Activated T-helper 1 cell treated with anti-CD3 and anti-CD28 coated beads, Interleukin-12 subunit alpha, Interleukin-12 subunit beta, Interleukin-2, Interleukin-4 antibody, amounts not matched to agents 30 ng/mL and 10 ng/mL and 1 ng/mL, durations not matched to agents 14 hours and 24 hours and 36 hours (primary cell): ENCODE measurements at places on chromosomes 3 and 15.

DNA sequence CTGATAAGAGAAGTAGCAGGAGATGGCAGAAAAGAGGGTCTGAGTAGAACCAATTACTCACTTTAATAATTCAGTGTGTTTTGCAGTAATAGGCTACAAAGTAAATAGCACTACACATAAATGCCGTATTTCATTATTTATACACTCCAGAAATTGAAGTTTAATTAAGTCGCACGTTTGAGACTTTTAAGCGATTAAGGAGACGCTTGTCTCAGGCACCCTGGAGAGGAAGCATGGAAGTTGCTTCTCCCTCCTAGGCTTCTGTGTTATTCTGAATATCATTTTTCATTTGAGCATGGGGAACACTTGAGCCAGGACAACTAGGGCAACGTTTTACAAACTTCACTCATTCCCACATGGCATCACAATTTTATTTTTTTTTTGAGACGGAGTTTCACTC lies 12.2 kb downstream of the GXYLT2 start:
- H3K4me1 ChIP-seq, result no peaks in the 10 kb centered on the region
- no peak for DNase-seq
- H3K27me3 ChIP-seq, result peaks cover 14% of the 10 kb centered on the region

- no peak overlapping the region for H3K4me3 ChIP-seq
- no peak for DNase-seq
- no peaks in the 10 kb centered on the region for H3K4me1 ChIP-seq
These were observed 266.4 kb downstream of the GABRG3 start for GRCh38 chr15:27237319-27237939.

DNA sequence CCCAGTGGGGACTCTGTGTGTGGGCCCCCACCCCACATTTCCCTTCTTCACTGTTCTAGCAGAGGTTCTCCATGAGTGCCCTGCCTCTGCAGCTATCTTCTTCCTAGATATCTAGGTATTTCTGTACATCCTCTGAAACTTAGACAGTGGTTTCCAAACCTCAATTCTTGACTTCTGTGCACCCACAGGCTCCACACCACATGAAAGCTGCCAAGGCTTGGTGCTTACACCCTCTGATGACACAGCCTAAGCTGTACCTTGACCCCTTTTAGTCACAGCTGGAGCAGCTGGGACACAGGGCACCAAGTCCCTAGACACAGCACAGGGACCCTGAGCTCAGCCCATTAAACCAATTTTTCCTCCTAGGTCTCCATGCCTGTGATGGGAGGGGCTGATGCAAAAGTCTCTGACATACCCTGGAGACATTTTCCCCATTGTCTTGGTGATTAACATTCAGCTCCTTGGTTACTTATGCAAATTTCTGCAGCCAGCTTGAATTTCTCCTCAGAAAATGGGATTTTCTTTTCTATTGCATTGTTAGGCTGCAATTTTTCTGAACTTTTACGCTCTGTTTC lies 304.5 kb downstream of the OTOL1 start:
- no peaks in the 10 kb centered on the region for H3K27me3 ChIP-seq
- H3K4me3 ChIP-seq, result no peak overlapping the region
- no peaks in the 10 kb centered on the region for H3K36me3 ChIP-seq
- no peaks in the 10 kb centered on the region for H3K4me1 ChIP-seq
- no peak for DNase-seq

GRCh38 chr15:56752986-56753385 lies 19.7 kb upstream of the ZNF280D start:
- peaks cover 5% of the 10 kb centered on the region for H3K36me3 ChIP-seq
- H3K4me1 ChIP-seq, result no peaks in the 10 kb centered on the region
- peaks cover 4% of the 10 kb centered on the region for H3K27me3 ChIP-seq
- H3K4me3 ChIP-seq, result no peak overlapping the region
- no peak overlapping the region for H3K27ac ChIP-seq

- peaks cover 49% of the 10 kb centered on the region for H3K4me1 ChIP-seq
- H3K36me3 ChIP-seq, result peaks cover 34% of the 10 kb centered on the region
- no peaks in the 10 kb centered on the region for H3K27me3 ChIP-seq
- peak overlapping the region; percentile 89 for H3K27ac ChIP-seq
These were observed 21.4 kb downstream of the IRAK2 start for GRCh38 chr3:10185804-10186762.

DNA sequence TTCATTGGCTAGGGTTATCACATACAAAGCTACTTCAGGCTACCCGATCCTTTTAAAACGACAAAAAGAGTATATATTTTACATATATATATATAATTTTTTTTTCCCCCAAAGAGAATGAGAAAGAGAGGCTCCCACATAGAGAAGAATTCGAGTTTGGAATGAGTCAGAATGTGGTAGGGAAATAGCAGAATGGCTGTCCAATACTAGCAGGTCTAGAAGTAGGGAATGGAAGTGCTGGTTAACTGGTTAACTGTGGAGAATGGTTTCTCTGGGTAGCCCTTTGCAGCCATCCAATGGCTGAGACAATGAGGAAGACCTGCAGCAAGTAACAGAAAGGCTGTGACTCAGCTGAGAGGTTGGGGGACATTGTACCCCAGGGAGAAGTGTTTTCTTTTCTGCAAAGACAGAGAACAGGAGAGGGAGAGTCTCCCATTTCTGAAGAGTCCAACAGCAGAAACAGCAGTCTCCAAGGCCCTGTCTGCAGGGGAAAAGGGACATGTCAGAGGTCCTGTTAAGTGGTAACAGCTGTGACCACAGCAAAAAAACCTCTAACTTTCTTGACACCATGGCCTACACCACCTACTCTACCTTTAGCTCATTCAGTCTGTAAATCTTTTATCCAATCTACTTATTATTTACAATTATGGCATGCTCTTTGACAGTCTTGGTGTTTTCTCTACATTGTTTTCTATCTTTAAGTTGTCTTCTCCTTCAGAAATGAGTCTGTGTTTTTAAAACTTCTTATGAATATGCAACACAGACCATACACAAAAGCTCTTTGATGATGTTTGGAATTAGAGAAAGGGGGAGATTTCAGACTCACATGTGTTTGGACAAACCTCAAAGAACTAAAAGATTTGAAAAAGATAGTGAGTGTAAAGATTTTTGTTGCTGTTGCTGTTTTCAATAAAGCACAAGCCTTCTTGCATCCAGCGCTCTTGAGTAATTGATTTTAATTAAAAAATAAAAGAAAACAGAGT lies 116.1 kb upstream of the SLC7A14 start:
- H3K27ac ChIP-seq, result no peak overlapping the region
- H3K4me1 ChIP-seq, result peaks cover 8% of the 10 kb centered on the region
- no peaks in the 10 kb centered on the region for H3K27me3 ChIP-seq
- no peak for DNase-seq
- no peaks in the 10 kb centered on the region for H3K36me3 ChIP-seq

GRCh38 chr3:45173776-45174175 lies 27.6 kb upstream of the CDCP1 start:
- DNase-seq, result no peak
- no peak overlapping the region for H3K4me3 ChIP-seq
- H3K36me3 ChIP-seq, result no peaks in the 10 kb centered on the region
- peaks cover 14% of the 10 kb centered on the region for H3K27me3 ChIP-seq
- no peak overlapping the region for H3K27ac ChIP-seq

DNA sequence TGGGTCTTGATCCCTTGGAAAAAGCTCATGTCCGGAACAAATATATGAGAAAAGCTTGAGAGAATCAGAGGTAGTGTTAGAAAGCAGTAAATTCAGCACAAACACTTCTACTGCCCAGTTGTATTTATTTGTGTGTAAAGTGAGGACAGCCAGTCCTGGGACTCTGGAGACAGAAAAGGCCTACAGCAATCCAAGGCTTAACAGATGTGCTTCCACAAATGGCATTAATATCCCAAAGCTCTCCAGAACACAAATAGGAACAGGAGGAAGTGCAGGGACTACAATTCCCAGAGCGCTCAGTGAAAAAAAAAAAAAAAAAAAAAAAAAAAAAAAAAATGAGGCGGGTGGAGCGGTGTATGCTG lies 390 bp upstream of the AP2M1 start:
- H3K4me3 ChIP-seq, result peak overlapping the region; percentile 95
- peak overlapping the region; percentile 85 for H3K27ac ChIP-seq
- peaks cover 33% of the 10 kb centered on the region for H3K36me3 ChIP-seq
- peaks cover 28% of the 10 kb centered on the region for H3K4me1 ChIP-seq
- no peaks in the 10 kb centered on the region for H3K27me3 ChIP-seq

- H3K4me3 ChIP-seq, result no peak overlapping the region
- no peak overlapping the region for H3K27ac ChIP-seq
- peaks cover 18% of the 10 kb centered on the region for H3K27me3 ChIP-seq
- DNase-seq, result no peak
- no peaks in the 10 kb centered on the region for H3K4me1 ChIP-seq
These were observed 9.8 kb downstream of the CSPG5 start for GRCh38 chr3:47568901-47569300.

DNA sequence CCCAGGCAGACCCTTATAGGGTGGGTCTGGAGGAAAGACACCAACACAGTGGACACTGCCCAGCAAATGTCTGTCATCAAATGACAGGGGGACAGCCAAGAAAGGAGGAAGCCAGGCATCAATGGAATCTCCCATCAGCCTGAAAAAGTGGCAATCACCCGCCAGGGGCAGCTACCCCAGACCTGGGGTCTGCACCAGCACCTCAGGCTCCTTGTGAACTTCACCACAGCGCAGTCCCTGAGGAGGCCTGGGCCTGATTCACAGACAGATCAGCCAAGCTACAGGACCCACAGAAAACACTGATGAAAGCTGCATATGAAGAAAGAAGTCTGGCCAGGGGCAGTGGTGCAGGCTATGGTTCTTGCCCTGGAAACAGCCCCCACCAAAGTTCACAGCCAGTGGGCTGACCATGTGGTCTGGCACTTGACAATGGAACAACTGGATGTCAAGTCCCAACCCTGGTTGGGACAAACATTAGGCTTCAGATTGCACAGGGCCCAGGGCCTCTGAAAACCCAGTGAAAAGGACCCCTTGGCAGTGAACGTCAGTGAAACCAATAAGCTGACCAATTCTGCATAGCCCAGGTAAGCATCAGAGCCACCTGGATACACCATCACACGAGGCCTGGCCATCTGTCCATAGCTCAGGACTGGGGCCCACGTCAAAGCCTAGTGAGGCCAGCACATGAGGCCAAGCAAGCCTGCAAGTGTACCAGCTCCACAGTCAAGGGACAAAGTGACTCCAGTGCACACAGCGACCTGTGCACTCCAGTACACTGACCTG lies 29.1 kb downstream of the ALS2CL start:
- H3K4me3 ChIP-seq, result no peak overlapping the region
- no peaks in the 10 kb centered on the region for H3K36me3 ChIP-seq
- no peaks in the 10 kb centered on the region for H3K4me1 ChIP-seq
- no peaks in the 10 kb centered on the region for H3K27me3 ChIP-seq
- DNase-seq, result no peak

DNA sequence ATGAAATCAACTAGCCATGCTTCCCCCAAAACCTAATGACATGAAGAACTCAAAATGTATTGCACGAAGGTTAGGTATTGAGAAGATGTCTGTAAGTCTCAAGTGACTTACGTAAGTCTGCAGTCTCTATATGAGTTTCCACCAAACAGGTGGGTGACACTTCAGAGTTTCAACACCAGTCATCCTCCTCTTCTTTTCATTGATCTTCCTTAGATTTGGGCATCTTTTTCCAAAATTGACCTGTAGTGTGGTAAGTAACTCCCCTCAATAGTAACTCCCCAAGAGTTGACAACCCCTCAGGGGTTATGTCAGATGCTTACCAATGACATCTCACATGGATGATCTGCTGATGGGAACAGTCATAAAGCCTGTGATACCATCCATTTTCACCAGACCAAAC lies 46.1 kb downstream of the GPR176 start:
- H3K4me3 ChIP-seq, result no peak overlapping the region
- no peak for DNase-seq
- H3K27ac ChIP-seq, result no peak overlapping the region
- H3K36me3 ChIP-seq, result no peaks in the 10 kb centered on the region

DNA sequence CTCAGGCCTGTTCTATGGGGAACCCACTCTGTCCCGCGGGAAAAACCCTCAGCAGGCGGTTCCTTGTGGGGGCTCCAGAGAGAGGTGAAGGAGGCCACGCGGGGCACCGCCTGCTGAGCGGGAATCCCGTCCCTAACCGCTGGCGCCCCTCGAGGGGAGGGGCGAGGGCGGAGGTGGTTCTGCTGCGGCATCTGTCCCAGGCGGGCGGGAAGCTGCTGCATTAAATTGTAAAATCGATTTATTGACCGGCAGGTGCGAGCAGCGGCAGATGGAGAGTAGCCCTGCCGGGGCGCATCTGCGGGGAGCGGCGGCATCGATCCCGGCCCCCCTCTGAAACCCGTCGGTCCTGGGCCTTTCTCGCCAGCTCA lies 3.7 kb upstream of the DLL4 start:
- DNase-seq, result no peak
- peaks cover 50% of the 10 kb centered on the region for H3K27me3 ChIP-seq
- H3K36me3 ChIP-seq, result no peaks in the 10 kb centered on the region
- H3K27ac ChIP-seq, result no peak overlapping the region
- H3K4me1 ChIP-seq, result peaks cover 30% of the 10 kb centered on the region

- H3K4me1 ChIP-seq, result no peaks in the 10 kb centered on the region
- no peak overlapping the region for H3K4me3 ChIP-seq
- no peak for DNase-seq
- H3K36me3 ChIP-seq, result peaks cover 5% of the 10 kb centered on the region
These were observed 207.6 kb downstream of the STAG1 start for GRCh38 chr3:136544532-136544931.

- no peak for DNase-seq
- no peaks in the 10 kb centered on the region for H3K36me3 ChIP-seq
- no peaks in the 10 kb centered on the region for H3K27me3 ChIP-seq
- H3K27ac ChIP-seq, result no peak overlapping the region
- no peaks in the 10 kb centered on the region for H3K4me1 ChIP-seq
- no peak overlapping the region for H3K4me3 ChIP-seq
These were observed 434.7 kb upstream of the ARRDC4 start for GRCh38 chr15:97525809-97526208.

DNA sequence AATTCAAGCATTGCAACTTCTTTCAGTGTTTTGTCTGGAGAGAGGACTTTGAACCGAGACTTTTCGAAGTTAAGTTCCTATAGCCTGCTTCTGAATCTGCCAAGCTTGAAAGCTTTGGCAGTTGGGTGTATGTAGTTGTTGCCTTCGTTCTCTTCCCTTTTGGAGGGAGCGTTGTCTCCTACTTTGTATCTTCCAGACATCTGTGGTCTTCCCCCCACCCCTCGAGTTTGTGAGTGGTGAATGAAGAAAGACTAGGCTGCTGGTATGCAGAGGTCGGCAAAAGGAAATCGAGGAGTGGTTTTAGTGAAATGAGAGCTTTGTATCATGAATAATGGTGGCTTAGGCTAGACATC lies 1.3 kb downstream of the CTNNB1 start:
- no peak for DNase-seq
- H3K4me1 ChIP-seq, result peaks cover 47% of the 10 kb centered on the region
- H3K27me3 ChIP-seq, result peaks cover 12% of the 10 kb centered on the region
- peak overlapping the region; percentile 97 for H3K4me3 ChIP-seq

DNA sequence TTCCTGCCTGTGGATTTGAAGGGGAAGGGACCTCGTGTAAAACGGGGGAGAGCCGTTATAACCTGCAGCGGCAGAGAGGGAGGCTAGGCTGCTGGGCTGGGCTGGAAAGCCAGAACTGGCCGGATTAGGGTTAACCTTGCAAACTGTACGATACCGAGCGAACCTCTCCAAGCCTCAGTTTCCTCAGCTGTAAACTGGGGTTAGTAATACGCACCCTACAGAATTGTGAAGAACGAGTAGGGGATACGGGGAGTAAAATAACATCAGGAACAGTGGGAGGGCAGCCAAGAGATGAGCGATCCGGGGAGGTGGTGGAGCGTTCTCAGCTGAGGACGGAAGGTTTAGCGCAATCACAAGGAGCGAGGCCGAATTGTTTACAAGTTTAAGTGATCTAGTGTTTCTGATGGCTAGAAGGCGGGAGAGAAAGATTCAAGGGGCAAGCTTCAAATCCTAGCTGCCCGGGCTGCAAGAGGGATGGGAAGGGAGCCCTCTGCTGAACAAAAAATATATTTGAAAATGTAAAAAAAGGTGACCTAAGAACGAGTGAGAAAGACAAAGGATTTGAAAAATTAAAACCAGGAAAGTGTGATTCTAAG lies 768 bp upstream of the SEMA5B start:
- DNase-seq, result no peak
- peak overlapping the region; percentile 74 for H3K4me3 ChIP-seq
- H3K27me3 ChIP-seq, result peaks cover 62% of the 10 kb centered on the region
- H3K27ac ChIP-seq, result no peak overlapping the region
- H3K4me1 ChIP-seq, result peaks cover 14% of the 10 kb centered on the region
- no peaks in the 10 kb centered on the region for H3K36me3 ChIP-seq
